ENCODE measurements at places on chromosomes 5 and 9.
A peak's percentile ranks its signal among the peaks of the same experiment; 100 is the strongest.

- DNase-seq, result no peak
Observed at GRCh38 chr5:4017076-4017803, 421.6 kb downstream of the IRX1 start.

GRCh38 chr5:134917070-134917815, 12.3 kb downstream of the PCBD2 start:
- DNase-seq, result no peak

DNA sequence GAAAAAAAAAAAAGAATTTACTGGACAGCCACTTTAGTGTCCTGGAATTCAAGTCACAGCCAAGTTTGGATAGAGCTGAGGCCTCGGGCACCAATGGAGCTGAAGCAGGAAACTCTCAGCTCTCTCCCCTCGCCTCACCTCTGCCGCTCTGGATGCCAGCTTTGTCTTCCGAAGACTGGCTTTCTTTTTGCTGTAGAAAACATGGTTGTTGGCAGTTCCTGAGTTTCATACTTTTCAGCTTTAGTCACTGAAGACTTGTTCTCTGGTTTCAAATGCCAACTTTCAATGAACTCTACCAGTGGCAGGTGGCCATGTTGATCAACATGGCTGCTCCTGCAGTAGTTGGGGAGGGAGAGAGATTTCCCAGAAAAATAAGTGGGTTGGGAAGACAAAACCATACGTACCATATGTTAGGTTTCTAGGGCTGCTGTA, 142.2 kb downstream of the SNX18 start:
- no peak for DNase-seq

DNA sequence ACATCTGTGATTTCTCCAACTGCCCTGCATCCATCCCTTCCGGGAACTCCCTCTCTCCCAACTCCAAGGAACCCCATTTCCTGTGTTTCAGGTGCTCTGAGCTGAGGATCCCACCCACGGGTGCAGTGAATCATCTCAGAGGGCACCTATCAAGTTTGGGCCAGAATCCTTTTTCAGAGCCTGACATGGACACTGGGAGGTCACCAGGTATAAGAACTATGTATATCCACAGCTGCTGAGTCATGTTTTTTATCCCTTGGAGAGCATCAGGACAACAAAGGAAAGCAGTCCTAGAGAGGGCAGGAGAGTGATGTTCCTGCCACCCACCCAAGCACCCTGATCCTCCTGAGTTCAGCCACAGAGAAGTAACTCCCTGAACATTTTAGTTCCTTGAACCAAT, 3.8 kb downstream of the MED27 start:
- DNase-seq, result no peak

GRCh38 chr9:4280605-4281004, 19.3 kb downstream of the GLIS3 start:
- no peak for DNase-seq

DNA sequence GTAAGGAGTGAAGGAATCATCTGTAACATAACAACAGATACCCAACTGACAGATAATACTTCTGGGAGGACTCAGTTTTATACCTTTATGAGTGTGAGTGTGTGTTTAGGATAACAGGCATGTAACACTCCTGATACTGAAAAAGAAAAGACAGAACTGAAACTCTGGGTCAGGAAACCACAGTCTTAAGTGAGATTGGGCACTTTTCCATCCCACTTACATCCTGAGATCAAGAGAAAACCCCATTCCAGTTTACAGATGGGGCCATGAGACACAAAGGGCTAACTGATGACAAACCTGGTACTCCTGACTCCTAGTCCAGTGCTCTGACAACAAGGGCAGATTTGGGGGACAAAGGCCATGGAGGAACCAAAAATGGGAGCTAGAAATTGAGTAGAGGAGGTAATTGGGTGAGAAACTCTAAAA, 18.0 kb downstream of the IL5 start:
- DNase-seq, result no peak

GRCh38 chr5:156378159-156378558, 51.2 kb downstream of the SGCD start:
- no peak for DNase-seq

GRCh38 chr5:33679791-33680190, 212.0 kb downstream of the ADAMTS12 start:
- no peak for DNase-seq

- no peak for DNase-seq
Observed at GRCh38 chr5:118533156-118533555, 455.2 kb downstream of the DTWD2 start.

DNA sequence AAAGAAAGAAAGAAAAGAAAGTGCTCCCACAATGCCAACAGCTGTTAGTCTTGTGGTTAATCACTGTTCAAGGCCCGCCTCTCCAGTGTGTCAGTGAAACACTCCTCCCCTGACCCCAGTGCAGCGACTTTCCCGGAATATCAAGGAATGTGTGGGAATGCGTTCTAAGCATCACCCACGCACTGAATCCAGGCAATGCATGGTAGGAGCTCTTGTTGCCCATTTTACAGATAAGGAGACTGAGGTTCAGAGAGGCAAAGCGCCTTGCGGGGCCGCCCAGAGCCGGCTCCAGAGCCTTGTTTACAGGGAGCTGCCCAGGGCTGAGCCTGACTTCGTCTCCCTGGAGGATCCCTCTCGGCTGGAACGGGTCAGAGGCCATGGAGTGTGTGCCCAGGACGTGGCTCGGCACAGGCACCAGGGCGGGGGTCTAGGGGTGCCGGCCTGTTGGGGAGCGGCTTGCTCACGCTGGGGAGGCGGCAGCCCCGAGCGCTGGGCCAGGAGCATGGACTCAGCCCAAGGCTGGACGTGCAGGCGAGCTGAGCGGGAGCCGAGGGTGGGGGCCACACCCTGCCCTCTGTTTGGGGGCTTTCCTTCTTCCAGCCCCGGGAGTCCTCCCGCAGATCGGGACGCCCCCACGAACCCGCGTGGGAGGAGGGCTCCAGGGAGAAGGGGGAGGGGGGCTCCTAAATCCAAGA, 823 bp downstream of the ST6GALNAC6 start:
- no peak for DNase-seq

DNA sequence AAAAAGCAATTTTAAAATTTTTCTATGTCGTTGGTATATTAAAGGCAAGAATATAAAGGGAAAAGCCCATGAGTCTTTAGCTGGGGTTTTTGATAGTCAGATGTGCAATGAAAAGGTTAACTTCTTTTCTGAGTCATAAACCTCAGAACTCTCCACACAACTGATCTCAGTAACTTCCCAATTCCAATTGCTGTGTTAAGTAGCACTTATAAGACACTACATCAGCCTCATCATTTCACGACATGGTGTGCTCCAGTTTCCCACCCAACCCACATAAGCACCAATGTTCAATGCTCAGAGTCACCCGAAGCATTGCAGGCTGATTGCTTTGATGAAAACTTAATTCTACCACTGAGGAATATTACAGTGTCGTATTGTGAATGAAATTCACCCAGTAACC, 155.8 kb downstream of the TSSK1B start:
- no peak for DNase-seq

- no peak for DNase-seq
Observed at GRCh38 chr9:134626069-134626423, 15.6 kb upstream of the COL5A1 start.

GRCh38 chr5:135476615-135477581, 24.7 kb upstream of the TIFAB start:
- no peak for DNase-seq

DNA sequence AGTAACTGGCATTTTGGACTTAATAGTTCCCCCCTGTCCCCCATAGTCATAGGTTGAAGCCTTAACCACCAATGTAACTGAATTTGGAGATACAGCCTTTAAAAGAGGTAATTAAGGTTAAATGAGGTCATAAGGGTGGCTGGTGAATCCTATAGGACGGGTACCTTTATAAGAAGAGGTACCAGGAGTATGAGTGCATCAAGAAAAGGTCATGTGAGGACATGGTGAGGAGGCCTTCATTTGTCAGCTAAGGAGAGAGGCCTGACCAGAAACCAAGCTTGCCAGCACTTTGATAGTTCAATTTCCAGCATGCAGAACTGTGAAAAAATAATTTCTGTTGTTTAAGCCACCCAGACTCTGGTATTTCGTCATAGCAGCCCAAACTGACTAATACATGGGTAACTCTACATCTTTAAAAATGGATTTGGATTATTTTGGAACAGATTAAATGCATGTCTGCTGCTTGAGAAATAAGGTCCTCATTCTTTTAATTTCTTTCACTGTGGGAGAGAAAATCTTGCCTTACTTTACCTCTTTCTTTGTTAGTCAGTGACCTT, 9.7 kb downstream of the RASA1 start:
- DNase-seq, result no peak

DNA sequence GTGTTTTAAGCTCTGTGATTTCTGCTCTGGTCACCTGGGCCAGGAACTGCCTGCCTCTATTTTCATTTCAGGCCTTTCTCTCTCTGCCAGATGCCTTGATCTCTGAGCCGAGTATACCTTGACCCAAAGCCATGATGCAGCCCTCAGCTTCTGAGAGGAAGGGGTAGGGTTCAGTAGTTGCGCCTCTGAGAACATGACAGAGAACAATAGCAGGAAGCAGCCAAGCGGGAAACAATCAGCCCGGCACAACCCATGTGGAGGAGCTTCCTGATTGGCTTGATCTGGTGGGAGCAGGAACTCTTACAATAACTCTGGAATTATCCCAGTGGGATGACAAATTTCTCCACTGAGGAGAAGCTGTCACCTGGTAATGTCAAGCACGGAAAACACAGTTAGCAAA, 127.4 kb downstream of the PALM2AKAP2 start:
- peak; percentile 66 for DNase-seq

GRCh38 chr9:2634153-2634552, 12.6 kb downstream of the VLDLR start:
- no peak for DNase-seq

DNA sequence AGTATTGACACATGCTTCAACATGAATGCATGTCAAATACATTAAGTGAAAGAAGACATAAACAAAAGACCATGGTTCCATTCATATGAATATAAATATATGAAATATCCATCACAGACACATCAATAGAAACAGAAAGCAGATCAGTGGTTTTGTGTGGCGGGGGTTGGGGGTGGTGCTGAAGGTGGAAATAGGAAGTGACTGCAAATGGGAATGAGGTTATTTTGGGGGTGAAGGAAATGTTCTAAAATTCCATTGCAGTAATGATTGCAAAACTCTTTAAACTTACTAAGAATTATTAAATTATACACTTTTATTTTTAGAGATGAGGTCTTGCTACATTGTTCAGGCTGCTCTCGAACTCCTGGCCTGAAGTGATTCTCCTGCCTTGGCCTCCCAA, 28.7 kb downstream of the TAF1L start:
- no peak for DNase-seq

DNA sequence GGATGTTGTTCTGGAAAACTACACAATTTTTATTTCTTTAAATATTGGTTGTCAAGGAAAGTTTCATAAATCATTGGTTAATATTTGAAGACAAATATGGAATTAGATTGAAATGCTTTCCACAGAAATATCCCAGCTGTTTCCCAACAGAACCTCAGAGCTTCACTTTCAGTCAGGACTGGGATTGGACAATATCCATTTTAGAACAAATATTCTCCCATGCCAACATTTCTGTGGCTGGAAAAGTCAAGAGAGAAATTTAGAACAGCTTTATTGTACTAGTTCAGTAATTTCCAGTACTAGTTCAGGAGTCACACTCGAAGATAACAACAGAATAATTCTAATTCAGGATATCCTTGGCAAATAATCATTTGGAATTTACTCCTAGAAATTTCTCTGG, 116.1 kb upstream of the TUT7 start:
- DNase-seq, result no peak

- no peak for DNase-seq
Observed at GRCh38 chr5:90547072-90547536, 11.5 kb upstream of the ADGRV1 start.

- DNase-seq, result peak; percentile 29
Observed at GRCh38 chr9:34547960-34548611, 25.3 kb upstream of the ENHO start.

- DNase-seq, result no peak
Observed at GRCh38 chr9:125913551-125913950, 166.4 kb downstream of the PBX3 start.

GRCh38 chr5:57094753-57095683, 78.8 kb upstream of the GPBP1 start:
- DNase-seq, result no peak

GRCh38 chr9:79287708-79288290, 284.0 kb upstream of the TLE4 start:
- no peak for DNase-seq

GRCh38 chr9:2824564-2824963, 19.3 kb downstream of the PUM3 start:
- DNase-seq, result no peak

- DNase-seq, result no peak
Observed at GRCh38 chr9:135009794-135010585, 77.5 kb upstream of the OLFM1 start.

- DNase-seq, result no peak
Observed at GRCh38 chr5:80090884-80091166, 55.7 kb downstream of the THBS4 start.

DNA sequence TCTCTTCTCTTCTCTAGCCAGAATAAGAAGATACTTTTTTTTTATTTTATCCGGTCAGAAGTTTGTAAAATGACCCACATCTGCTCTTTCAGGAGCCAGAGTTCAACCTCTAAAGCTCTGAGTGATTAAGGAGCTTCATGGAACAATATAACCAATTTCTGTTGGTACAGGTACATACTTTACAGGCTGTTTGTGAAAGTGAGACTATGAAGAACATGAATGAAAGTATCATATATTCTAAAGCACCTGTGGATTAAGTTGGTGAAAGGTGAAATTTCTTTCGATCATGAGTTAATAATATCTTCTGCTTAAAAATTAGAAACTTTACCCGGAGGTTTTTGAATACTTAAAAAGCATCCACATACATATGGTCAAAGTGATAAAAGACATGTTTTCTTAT, 65.2 kb downstream of the DMRT2 start:
- DNase-seq, result no peak

DNA sequence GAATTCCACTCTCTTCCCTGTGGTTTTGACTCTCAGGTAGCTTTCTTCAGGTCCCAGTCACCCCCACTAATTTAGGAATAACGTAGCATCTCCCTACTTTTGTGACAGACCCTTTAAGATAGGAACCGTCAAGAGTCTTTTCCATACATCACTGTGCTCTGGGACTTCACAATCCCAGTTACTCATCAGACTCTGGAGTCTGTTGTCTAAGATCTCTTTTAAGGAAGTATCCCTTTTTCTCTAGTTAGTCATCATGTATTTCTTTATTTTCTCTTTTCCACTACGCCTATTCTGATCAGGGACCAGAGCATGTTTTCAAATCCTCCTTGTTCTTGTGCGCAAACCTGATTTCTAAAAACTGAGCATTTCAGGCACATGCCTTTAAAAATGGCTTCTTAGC, 143.0 kb downstream of the GOLPH3 start:
- no peak for DNase-seq

- DNase-seq, result no peak
Observed at GRCh38 chr5:169860585-169860984, 119.7 kb downstream of the INSYN2B start.

GRCh38 chr5:158155067-158155466, 296.1 kb upstream of the CLINT1 start:
- no peak for DNase-seq

- no peak for DNase-seq
Observed at GRCh38 chr5:171365351-171365750, 22.3 kb upstream of the NPM1 start.

Measured in C1 segment of cervical spinal cord (tissue), 14 donors.